Posterior vena cava (tissue), 2 donors: ENCODE measurements at places on chromosomes 2 and 18. TPM values are rescaled to one million over a fixed set of nuclear protein-coding genes. Genes with fewer than 3 reads are reported as not detected.

ALPG gene
- not detected for total RNA-seq

- no peak for DNase-seq
Observed at GRCh38 chr2:106338043-106338442, 130.2 kb downstream of the RGPD3 start.

MFSD6 gene
- 13.5 TPM for total RNA-seq

CIAO1 gene
- 46.4 TPM for total RNA-seq

DNA sequence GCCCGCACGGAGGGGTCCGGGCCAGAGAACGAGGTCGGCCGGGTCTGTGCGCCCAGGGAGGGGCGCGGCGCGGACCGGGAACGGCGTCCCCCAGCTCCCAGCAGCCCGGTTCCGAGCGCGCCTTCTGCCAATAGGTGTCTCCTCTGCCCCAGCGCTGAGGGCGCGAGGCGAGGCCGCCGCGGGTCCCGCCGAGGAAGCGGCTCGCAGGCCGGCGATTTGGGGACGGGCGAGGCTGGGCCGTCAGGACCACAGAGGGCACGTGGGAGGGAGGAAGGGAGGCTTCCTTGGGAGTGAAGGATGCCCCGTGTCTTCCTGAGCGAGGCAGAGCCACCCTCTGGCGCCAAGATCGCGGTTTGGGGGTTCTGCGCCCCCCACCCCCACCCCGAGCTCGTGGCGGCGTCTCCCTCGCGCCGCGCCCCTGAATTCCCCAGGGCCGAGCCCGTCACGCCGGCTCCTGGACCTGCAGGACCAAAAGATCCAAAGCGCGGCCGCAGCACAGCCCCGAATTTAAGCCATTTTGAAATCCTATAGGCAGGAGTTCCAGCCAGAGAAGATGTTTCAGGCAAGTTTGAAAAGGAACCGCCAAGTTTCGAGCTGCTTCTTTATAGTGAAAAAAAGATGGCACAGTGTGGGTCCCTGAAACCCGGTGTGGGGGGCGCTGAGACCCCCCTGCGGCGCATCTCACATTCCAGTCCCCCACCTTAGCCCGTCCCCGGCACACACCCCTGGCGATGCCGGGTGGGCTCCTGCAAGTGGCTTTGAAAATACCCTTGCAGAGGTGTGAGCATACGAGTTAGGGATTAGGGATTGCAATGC lies 909 bp downstream of the NFATC1 start:
- peak; percentile 85 for DNase-seq

GRCh38 chr2:241216211-241216761 lies 27.8 kb downstream of the ANO7 start:
- DNase-seq: no peak
